ENCODE measurements at places on chromosomes 1 and 21.

DNA sequence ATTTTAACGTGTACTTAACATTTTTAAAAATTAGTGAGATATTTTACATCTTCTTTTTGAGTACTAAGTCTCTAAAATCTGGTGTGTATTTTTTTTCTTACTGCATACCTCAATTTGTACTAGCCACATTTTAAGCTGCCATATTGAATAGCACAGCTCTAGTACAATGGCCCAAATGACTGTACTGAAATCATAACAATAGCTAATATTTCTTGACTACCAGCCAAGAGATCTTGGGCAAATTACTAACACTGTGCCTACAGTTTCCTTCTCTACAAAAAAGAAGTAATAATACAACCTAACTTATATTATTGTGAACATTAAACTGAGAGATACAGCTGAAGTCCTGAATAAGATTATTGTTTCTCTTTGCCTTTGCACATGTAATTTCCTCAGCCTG, 57.2 kb downstream of the CDC7 start:
- no peak for DNase-seq

GRCh38 chr21:39087238-39088030, 95.8 kb downstream of the PSMG1 start:
- no peak for DNase-seq

DNA sequence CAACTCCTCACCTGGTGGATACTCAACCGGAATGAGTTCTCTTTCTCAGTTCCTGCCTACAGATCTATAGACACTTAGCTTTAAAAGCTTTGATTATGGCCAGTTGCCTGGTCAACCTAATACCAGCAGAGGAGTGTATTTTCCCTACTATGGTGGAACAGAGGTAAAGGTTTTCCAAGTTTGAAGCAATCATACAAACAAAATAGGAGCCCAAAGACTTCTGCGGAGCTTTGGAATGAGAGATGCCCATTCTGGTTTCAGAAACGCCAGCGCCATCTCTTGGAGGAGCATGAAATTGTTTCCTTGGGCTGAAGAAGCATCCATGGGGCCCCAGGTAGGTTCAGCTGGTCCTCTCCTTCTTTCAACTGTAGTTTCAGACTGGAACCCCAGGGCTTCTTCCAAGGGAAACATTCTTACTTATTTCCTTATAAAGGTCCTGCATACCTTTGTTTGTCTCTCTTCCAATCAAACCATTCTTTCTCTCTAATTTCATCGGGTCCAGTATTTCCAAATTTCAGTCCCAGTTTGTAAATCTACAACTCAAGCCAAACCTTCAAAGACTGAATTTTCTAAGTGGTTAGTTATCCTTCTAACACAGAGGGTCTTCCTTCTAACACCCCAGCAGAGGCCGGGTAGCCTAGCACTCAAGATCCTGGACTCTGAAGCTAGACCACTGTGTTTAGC, 95.9 kb downstream of the KCNJ15 start:
- peak; percentile 74 for DNase-seq

GRCh38 chr1:65063025-65063424, 85.0 kb upstream of the AK4 start:
- DNase-seq, result no peak

- DNase-seq, result no peak
These were observed 37.4 kb downstream of the PRDM2 start for GRCh38 chr1:13737398-13737797.

DNA sequence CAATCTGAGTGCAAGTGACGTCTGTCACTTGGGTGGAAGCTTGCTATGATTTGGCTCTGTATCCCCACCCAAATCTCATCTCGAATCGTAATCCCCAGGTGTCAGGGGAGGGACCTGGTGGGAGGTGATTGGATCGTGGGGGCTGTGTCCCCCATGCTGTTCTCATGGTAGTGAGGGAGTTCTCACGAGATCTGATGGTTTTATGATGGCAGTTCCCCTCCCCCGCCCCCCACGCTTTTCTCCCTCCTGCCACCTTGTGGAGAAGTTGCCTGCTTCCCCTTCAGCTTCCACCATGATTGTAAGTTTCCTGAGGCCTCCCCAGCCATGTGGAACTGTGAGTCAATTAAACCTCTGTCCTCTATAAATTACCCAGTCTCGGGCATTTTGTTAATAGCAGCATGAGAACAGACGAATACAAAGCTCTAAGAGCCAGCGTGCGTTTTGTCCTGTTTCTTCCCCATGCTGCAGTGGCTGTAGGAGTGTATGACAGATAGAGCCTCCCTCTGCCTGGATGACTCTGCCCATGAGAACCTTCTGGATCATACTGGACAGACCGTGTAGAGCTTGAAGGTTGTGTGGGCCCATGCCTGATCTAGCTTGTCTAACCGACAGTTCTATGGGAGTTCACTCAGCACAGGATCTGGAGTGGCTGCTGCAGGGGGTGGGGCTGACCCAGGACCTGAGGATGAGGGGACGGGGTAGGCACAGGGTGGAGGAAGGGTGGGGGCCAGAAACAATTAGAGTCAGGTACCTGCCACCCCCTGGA, 139.7 kb upstream of the ERRFI1 start:
- DNase-seq, result no peak

- DNase-seq, result no peak
These were observed 3.9 kb downstream of the LAMB3 start for GRCh38 chr1:209648346-209648745.

DNA sequence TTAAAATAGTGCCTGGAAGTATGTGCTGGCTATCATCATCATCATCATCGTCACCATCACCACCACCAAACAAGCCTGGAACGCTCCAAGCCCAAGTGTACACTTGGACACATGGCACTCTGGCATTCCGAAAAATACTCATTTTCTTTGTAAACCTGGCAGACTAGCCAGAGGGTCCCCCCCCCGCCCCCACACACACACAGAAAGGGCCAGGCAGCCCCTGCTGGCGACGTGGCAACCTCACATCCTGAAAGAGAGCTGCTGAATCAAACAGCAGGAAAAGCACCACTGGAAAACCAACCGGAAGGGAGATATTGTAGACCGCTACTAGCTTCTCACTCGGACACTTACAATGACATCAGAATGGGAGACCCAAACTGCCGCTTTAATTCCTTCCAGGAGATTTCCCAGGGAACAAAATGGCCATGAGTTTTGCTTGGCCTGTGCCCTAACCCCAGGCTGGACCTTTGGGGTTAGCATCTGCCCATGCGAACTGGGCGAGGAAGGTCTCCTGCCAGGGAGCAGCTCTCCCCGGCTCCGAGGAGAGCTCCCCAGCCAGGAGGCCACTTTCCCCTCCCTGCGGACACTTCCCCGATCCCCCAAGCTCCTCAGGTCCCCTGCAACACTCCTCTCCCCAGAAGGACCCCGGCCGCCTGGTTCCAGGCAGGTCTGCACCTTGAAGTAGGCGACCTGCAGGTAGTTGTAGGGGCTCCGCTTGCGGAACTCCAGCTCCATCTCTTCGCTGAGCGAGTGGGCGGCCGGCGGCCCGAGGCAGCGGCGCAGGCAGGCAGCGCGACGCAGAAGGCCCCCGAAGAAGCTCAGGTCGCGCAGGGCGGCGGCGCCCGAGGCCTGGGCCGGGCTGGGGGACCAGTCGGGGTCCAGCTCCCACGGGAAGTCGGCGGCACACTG, 742 bp downstream of the P3H1 start:
- DNase-seq, result peak; percentile 77

- peak; percentile 3 for DNase-seq
These were observed 1526.1 kb downstream of the KCNT2 start for GRCh38 chr1:195082183-195082582.

DNA sequence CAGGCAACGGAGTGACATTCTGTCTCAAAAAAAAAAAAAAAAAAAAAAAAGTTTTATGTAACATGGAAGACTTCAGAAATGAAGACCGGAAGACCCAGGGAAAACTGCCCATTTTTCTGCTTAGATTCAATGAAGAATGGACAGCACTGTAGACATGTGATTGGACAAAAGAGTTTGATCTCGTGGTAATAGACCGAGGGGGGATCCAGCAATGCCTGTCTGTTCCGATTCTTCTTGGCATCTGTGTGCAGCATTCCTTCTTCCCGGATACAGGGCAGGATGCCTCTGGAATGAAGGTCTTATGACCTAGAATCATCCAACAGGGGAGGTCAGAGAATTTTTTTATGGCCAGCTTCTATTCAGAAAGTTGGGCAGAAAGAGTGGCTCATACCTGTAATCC, 5.6 kb upstream of the LYST start:
- DNase-seq, result no peak

- DNase-seq, result no peak
These were observed 398.8 kb downstream of the TGFB2 start for GRCh38 chr1:218743861-218744505.

GRCh38 chr1:116265931-116266863, 106.8 kb upstream of the ATP1A1 start:
- no peak for DNase-seq

GRCh38 chr1:78833491-78833890, 173.0 kb downstream of the ADGRL4 start:
- peak; percentile 73 for DNase-seq

DNA sequence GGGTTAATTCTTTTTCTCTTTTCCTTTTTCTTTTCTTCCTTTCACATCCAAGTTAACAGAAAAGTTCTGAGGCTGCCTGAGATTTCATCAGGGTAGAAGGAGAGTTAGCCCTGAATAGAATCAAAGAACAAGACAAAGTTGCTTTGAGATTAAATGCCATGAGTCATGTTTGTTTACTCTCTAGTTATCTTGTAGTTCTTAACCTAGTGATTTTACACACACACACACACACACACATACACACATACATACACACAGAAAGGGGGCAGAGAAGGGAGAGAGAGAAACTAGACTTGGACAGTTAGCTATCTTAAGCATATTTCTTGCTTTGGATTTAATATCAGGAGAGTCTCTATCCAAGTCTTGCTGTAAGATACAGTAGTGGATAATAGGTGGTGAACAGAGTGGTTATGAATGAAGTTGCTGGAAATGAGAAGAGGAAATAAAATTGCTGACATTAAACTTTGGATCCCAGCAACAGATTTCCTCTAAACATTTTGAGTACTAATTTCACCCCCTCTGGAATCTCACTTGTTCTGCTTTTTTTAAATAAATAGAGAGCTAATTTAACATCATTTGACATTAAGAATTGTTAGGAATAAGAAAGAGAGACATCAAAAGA, 19.9 kb downstream of the PLA2G4A start:
- peak; percentile 11 for DNase-seq

Measured in A172 (cell line).